Stimulated activated CD4-positive, alpha-beta T cell treated with anti-CD3 and anti-CD28 coated beads, Interleukin-1b, Interleukin-23, amount 100 ng/mL, for 1 hour (primary cell): ENCODE measurements at places on chromosomes 7 and 10.

DNA sequence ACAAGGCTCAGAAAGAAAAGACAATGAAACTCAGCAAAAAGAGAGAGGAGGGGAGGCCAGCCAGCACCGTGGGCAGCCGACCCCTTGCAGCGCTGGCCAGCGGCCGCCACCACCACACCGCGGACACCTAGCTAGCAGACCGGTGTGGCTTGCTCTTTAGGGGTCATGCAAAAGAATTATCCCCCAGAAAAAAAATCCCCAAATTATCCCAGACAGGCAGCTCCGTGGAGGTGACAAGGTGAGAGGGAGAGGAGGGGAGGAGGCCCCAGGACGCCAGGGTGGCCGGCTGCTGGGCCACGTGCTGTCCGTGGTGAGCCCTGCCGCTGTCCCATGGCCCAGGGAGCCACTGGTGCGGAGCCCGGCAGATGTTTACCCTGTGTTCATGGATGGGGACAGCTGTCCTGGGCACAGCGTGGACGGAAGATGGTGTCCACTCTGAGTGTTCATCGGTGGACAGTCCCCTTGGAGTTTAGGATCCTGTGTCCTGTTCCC is 16.5 kb downstream of the YKT6 start:
- DNase-seq = no peak

DNA sequence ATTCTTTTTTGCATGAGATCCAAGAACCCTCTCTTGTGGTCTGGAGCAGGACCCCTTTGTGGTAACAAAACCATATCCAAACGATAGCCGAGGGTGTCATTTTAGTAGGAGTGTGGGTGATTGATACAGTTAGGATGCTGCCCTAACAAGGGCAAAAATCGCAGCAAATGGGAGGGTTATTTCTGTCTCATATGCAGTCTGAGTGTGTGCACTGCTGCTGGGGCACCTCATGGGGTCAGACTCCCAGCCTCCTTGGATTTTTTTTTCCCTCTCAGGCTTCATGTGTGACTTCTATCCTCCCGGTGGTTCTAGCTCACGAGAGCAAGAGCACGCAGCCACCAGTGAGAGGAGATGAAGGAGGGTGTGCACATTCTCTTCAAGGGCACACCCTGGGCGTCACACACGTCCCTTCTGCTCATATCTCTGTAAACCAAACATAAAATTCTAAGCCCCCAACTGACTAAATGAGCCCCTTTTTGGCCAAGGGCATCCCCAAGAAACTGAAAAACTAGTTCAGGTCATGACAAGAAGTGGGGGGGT is 28.6 kb upstream of the IL15RA start:
- no peak for DNase-seq

DNA sequence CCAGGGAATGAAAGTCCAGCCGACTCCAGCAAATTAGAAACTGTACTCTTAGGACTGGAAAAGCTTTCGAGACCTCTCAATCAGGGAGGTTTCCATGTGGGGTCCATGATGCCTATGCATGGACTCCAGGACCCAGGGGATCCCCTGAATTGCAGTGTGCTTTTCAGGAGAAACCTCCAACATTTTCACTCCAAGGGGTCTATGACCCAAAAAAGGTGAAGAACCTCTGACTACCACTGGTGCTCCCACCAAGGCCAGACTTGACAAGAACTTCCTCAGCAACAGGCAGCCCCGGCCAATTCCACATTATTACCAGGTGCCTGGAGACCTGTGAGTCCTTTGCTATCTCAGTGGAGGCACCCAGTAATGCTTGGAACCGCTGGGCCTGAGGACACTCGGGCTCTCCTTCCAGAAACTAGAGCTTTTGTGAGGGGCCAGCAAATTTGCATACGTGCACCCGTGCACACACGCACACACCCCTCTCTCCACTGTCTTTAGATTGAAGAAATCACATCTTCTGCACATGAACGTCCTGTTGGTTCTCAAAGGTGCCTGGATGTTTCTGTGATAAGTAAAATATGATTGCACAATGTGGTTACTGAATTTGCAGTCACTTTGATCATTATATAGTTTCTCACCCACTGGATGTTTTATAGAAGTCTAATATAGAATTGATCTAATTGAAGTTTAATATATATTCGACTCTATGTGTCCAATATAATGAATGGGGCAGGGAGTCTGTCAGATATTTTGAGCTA is 54.7 kb downstream of the SYPL1 start:
- no peak for DNase-seq

GRCh38 chr10:80410578-80411145 is 2.3 kb downstream of the PRXL2A start:
- DNase-seq = no peak

DNA sequence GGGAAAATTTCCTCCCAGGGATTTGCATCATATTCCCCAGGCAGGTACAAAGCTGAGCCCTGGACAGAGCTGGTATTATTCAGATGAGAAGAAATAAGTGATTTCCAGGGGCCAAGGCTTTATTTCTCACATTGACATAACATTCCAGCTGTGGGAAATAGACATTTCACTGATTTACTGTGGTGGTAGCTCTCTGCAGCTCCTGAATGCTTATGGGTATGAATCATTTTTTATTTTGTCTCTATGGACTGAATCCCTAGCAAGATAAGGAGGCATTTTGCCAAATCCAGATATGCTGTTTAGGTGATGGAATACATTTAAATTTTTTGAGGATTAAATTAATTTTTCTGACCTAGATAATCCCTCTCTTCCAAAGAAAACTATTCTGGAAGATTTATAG is 97.9 kb downstream of the MTPN start:
- no peak for DNase-seq

GRCh38 chr10:11110539-11110938 is 92.9 kb downstream of the CELF2 start:
- no peak for DNase-seq

GRCh38 chr7:45028138-45028919 is 28.3 kb downstream of the CCM2 start:
- DNase-seq = no peak

GRCh38 chr10:98251399-98251798 is 16.6 kb downstream of the LOXL4 start:
- DNase-seq = no peak

DNA sequence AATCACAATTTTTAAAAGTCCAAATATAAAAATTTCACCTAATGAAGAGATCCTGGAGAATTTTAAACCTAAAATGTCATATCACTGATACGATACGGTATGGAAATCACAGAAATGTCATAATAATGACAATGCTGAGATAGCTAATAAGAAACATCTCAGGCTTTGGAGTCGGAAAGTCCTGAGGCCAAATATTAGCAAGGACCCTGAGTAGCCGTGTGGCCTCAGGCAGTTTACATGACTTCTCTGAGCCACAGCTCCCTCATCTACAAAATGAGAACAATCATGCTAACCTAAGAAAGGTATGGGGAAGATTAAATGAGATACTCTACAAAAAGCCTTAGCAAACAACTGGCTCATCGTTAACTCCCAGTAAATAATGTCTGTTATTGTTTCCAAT is 100.9 kb upstream of the NEBL start:
- DNase-seq = no peak

DNA sequence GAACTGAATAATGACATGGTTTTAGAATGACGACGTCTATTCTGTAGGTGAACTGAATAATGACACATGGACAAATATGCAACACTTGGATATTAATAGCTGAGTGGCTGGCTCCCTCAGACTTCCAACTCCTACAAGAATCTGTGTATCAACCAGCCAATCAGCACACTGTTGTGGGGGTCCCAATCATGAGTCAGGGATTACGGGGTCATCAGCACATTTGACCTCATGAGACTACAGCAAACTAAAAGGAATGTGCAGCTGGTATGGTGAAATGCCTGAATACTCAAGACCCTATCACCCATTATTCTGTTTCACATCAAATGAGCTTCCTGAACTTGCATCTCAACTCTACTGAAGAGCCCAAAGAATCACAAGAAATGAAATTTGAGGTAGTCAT is 192.5 kb downstream of the ANK3 start:
- no peak for DNase-seq

DNA sequence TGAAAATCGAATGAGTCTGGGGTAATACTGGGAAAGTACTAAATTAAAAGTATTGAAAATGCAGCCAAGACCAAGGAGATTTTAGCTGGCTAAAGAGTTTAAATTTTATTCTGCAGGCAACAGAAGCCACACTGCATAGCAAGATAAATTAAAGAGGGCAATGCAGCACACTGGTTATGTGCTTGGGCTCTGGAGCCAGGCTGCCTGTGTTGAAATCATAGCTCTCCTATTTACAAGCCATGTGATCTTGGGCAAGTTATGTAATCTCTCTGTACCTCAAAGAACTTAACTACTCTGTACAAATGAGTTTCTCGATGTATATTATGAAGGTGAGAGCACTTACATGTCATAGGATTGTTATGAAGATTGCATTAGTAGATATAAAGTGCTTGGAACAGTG is 9.9 kb downstream of the SLC25A13 start:
- no peak for DNase-seq
